ENCODE measurements at places on chromosomes 1 and 21.

- H3K27ac ChIP-seq: no peak overlapping the region
- H3K27me3 ChIP-seq: no peaks in the 10 kb centered on the region
- H3K4me3 ChIP-seq: no peak overlapping the region
- no peak for DNase-seq
- H3K4me1 ChIP-seq: no peaks in the 10 kb centered on the region
- H3K36me3 ChIP-seq: no peaks in the 10 kb centered on the region
These were observed 379.2 kb upstream of the ADAMTS5 start for GRCh38 chr21:27346041-27346448.

- H3K27me3 ChIP-seq: peaks cover 3% of the 10 kb centered on the region
- H3K4me1 ChIP-seq: no peaks in the 10 kb centered on the region
- H3K36me3 ChIP-seq: peaks cover 58% of the 10 kb centered on the region
These were observed 16.2 kb downstream of the PTTG1IP start for GRCh38 chr21:44857127-44857892.

DNA sequence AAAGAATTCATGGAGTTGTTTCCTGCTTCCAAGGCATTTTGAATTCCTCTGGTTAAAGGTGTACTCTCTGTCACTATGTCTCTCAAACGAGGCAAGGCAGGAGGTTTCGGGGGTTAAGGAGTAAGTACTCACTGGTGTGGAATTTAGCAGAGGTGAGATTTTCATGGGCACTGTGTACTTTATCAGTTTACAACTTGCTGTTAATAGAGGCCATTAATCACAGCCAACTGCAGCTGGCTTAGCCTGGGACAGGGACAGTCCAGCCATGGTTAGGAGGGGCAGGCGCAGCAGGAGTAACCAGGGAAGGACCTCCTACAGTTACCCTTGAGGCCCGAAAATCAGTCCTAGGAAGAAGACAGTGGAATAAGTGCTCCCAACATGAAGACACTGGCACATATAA, 18.1 kb upstream of the TMEM9 start:
- H3K4me1 ChIP-seq: peaks cover 7% of the 10 kb centered on the region
- no peak for DNase-seq
- peaks cover 6% of the 10 kb centered on the region for H3K27me3 ChIP-seq
- H3K27ac ChIP-seq: no peak overlapping the region
- no peaks in the 10 kb centered on the region for H3K36me3 ChIP-seq
- no peak overlapping the region for H3K4me3 ChIP-seq

GRCh38 chr1:197170538-197170937, 24.1 kb upstream of the ASPM start:
- no peaks in the 10 kb centered on the region for H3K4me1 ChIP-seq
- no peak for DNase-seq
- H3K27ac ChIP-seq: no peak overlapping the region

GRCh38 chr1:172698224-172698623, 39.3 kb downstream of the FASLG start:
- no peak for DNase-seq
- no peak overlapping the region for H3K4me3 ChIP-seq
- peaks cover 52% of the 10 kb centered on the region for H3K4me1 ChIP-seq
- peaks cover 5% of the 10 kb centered on the region for H3K36me3 ChIP-seq
- H3K27ac ChIP-seq: peak overlapping the region; percentile 68
- H3K27me3 ChIP-seq: peaks cover 4% of the 10 kb centered on the region

DNA sequence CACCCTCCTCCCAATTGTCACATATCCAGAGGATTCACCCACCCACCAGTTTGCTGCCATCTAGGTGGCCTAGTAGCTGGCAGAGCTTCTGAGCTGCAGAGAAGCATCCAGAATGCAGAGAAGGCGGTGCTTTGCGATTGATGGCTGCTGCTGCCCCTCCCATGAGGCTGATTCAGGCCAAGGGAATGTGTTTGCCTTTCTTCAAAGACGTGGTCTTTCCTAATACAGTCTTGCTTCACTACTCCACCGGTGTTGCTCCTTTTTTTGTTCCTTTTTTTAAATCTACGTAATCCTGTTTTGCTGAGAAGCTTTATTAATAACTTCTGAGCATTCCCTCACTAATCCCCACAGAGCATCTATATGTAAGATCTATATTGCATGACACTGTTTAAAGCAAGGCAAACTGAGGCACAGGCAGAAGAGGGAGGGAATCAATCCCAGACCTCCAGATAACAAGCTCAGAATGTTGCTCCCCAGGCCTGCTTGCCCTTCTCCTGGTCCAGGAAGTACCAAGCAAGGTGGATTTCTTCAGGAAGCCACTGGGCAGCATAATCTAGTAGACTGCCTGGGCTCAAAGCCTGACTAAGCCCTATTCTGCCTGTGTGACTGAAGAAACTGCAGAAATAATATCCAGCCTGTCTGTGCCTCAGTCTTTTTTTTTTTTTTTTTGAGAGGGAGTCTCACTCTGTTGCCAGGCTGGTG, 275.5 kb upstream of the FMN2 start:
- peaks cover 7% of the 10 kb centered on the region for H3K36me3 ChIP-seq
- peaks cover 1% of the 10 kb centered on the region for H3K27me3 ChIP-seq
- no peak overlapping the region for H3K4me3 ChIP-seq
- DNase-seq: peak; percentile 22

DNA sequence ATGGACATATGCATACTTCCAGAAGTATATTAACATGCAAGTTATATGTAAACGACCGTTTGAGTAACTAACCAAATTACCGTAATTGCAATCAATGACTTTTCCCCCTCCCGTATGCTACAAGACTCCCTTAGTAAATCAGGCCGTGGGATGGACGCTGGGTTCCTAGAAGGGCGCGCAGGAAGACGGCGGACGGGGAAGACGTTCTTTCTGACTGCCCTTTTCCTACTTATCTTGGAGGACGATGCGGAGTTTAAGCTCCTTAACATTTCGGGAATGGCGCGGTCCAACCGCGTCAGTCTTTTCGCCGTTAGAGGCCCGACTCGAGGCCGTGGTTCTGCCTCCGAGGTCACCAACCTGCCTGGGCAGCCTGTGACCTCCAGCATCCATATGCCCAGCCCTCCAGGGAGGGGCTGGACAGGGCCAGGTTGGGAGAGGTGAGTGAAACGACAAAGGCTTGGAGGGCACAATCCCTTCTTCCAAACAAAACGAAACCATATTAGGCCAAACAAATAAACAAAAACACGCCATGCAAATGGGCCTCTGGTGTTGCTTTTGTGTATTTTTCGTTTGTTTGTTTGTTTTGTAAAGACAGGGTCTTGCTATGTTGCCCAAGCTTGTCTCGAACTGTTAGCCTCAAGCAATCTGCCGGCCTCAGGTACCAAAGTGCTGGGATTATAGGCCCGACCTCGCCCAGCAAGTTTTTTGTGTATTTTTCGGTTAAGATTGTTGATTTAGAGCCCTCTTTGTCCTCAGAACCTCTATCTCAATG, 873 bp upstream of the PI4KB start:
- DNase-seq: peak; percentile 20
- H3K4me3 ChIP-seq: peak overlapping the region; percentile 97

DNA sequence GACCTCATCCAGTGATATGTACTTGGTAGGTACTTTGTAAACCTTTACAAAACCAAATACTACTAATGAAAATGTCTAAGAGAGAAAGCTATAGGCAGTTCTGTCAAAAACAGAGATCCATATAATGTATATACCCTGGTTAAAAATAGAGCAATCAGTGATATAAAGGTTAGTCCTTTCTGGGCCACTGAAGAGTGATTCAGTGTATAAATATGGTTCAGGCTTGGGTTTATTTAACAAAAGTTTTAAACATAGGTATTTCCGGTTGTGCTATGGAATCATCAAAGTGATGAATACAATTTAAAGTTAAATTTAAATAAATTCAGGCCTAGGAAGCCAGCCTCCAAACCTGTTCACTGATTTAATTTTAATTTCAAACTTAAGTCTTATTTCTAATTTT, 108.4 kb upstream of the DMRTA2 start:
- H3K36me3 ChIP-seq: no peaks in the 10 kb centered on the region
- H3K4me1 ChIP-seq: peaks cover 14% of the 10 kb centered on the region
- peaks cover 2% of the 10 kb centered on the region for H3K27me3 ChIP-seq
- no peak overlapping the region for H3K27ac ChIP-seq
- no peak for DNase-seq

DNA sequence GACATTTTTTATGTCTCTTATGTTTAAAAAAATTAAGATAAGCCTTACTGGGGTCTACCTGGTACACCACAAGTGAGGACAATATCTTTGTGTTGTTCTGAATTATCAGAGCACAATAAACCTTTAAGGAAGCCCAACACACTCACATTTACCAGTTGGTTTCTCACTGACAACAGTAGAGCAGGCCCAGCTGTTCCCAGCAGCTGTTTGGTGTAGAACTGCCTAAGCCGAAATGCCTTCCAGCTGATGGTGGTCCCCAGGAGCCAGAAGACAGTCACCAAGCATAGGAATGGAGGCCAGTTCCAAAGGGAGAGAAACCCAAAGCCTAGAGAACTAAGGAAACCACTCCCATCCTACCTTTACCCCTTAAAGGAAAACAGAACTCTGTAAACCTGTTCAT, 428.6 kb upstream of the CAMK1G start:
- no peaks in the 10 kb centered on the region for H3K4me1 ChIP-seq
- H3K27ac ChIP-seq: no peak overlapping the region
- H3K36me3 ChIP-seq: no peaks in the 10 kb centered on the region
- H3K27me3 ChIP-seq: no peaks in the 10 kb centered on the region

DNA sequence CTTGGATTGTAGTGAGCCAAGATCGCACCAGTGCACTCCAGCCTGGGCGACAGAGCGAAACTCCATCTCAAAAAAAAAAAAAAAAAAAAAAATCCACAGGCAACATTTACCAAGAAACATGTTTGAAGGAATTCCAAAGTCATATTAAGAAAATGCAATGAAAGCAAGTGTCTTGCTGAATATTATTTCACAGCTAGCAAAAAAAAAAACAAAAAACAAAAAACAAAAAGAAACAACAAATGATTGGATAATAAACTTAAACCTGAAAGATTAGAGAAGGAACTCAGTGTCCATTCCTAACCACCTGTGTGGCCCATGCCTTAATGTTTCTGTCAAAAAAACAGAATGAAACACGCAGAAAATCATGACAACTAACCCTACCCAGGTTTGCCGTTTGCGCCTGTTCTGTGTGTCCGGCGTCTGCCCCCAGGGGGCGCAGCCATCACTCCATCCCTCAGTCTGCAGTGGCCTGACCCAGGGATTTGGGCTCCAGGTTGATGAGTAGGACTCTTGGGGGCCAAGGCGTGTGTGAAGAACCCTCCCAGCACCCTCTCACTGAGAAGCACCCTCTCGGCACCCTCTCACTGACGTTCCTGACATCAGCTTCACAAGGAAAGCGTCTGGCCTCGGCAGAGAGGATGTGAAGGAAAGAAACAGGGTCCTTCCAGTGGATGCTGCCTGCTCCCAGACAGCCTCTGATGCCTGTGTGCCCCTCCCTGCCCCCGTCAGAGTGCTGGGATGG, 19.2 kb upstream of the PTTG1IP start:
- H3K4me1 ChIP-seq: no peaks in the 10 kb centered on the region
- DNase-seq: peak; percentile 80

- H3K4me3 ChIP-seq: no peak overlapping the region
- no peak overlapping the region for H3K27ac ChIP-seq
- H3K4me1 ChIP-seq: peaks cover 10% of the 10 kb centered on the region
- H3K27me3 ChIP-seq: no peaks in the 10 kb centered on the region
- DNase-seq: no peak
These were observed 299.7 kb downstream of the GRIK1 start for GRCh38 chr21:29640080-29640508.

DNA sequence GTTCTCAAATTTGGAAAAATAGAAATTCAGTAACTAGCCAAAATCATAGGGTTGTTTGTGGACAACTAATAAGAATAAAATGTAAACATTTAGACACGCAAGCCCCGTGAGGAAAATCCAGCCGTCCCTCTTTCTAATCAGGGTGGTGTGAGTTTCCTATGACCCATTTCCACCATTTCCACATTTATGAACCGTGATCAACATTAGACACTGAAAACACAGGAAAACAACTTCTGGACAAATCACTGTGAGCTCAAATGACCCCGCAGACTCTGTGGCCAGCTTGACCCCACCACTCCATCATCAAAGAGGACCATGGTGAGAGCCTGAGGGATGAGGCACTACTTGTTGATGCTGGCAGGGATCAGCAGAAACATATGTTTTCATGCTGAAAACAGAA, 101.0 kb downstream of the SIM2 start:
- no peak overlapping the region for H3K27ac ChIP-seq
- peaks cover 52% of the 10 kb centered on the region for H3K36me3 ChIP-seq
- peaks cover 2% of the 10 kb centered on the region for H3K27me3 ChIP-seq
- no peaks in the 10 kb centered on the region for H3K4me1 ChIP-seq

DNA sequence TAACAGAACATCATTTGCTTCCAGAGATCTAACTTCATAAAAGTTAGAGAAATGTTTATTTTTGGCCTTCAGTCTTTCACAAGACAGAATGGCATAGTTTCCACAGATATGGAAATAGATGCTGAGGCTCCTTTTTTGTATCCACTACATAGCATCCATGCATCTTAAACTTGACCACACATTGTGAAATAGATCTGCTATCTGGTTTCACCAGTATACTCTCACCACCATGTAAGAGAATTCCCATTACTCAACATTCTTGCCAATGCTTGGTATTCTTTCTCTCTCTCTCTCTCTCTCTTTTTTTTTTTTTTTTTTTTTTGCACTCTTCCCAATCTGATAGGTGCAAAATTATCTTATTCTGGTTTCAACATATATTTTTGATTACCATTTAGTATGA, 52.1 kb upstream of the PRMT6 start:
- DNase-seq: no peak
- no peaks in the 10 kb centered on the region for H3K36me3 ChIP-seq
- no peaks in the 10 kb centered on the region for H3K27me3 ChIP-seq

DNA sequence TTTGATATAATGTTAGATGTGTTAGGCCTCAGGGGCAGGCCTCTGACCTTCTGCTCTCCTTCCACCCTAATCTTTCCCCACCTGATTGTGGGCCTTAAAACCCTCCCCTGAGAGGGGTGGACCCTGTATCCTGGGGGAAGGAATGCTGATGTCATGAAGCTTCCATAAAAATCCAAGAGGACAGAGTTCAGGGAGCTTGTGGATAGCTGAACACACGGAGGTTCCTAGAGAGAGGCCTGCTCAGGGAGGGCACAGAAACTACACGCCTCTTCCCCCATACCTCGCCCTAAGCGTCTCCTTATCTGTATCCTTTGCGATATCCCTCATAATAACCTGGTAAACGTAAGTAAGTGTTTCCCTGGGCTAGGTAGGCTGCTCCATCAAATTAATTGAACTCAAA, 4.3 kb downstream of the MFN2 start:
- peaks cover 17% of the 10 kb centered on the region for H3K4me1 ChIP-seq
- peaks cover 38% of the 10 kb centered on the region for H3K36me3 ChIP-seq
- peak overlapping the region; percentile 52 for H3K27ac ChIP-seq
- no peak overlapping the region for H3K4me3 ChIP-seq
- no peak for DNase-seq
- H3K27me3 ChIP-seq: peaks cover 5% of the 10 kb centered on the region
